Lower lobe of right lung (tissue), 2 donors: ENCODE measurements at places on chromosomes 2 and 18.

DNA sequence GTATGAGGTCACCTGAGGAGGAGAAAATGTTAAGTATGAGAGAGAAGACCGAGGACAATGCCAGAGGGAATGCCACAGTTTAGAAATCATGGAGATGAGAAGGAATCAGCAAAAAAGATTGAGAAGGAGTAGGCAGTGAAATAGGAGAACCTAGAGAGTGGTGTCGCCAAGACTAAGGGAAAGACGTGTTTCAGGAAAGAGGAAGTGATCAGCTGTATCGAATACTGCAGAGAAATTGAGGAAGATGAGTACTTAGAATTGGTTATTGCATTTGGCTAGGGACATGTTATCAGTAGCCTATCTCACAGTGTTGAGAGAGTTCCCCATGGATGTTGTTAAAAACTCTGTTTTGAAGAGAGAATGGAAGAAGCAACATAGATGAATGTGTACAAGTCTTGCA, 112.3 kb downstream of the GALNT1 start:
- H3K4me3 ChIP-seq, result no peak overlapping the region
- no peaks in the 10 kb centered on the region for H3K4me1 ChIP-seq
- peaks cover 41% of the 10 kb centered on the region for H3K36me3 ChIP-seq
- DNase-seq, result no peak
- no peak overlapping the region for H3K27ac ChIP-seq
- H3K27me3 ChIP-seq, result no peaks in the 10 kb centered on the region

GRCh38 chr2:42421157-42421485, 60.1 kb upstream of the COX7A2L start:
- H3K27me3 ChIP-seq, result no peaks in the 10 kb centered on the region
- no peaks in the 10 kb centered on the region for H3K36me3 ChIP-seq
- no peaks in the 10 kb centered on the region for H3K4me1 ChIP-seq

DNA sequence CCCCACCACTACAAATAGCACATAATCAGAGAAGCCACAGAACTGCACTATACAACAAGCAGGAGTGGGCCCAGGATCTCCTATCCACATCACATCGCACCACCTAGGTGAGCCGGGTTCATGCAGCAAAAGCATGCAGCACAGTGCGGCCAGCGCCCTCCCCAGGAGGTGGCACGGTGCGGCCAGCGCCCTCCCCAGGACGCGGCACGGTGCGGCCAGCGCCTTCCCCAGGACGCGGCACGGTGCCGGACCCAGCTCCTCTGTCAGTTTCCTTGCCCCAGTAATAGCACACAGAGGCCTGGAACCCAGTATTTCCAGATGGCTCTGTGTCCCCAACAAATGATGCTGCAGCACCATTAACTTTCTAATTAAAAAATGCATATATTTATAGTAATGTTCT, 114.1 kb downstream of the EIPR1 start:
- H3K4me3 ChIP-seq, result no peak overlapping the region
- H3K4me1 ChIP-seq, result no peaks in the 10 kb centered on the region
- DNase-seq, result no peak
- H3K27ac ChIP-seq, result no peak overlapping the region
- no peaks in the 10 kb centered on the region for H3K27me3 ChIP-seq

DNA sequence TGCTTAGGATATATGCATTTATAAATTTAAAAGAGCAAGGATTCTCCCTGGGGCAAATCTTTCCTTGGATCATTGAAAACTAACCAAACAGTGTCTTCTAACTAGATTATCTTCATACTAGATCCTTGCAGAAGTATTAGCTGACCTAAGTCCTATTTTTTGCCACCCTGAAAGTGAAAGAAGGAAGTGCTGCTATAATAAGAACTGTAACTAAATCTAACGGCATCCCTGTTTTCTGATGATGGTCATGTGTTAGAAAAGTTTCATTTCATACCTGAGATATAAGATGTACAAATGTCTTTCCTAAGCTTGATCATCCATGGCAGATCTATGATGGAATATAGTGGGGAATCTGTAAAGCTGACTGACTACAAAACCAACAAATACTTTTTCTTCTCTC, 102.7 kb downstream of the MAP2 start:
- H3K4me1 ChIP-seq, result peaks cover 21% of the 10 kb centered on the region
- H3K36me3 ChIP-seq, result no peaks in the 10 kb centered on the region
- H3K27me3 ChIP-seq, result no peaks in the 10 kb centered on the region

GRCh38 chr18:62935994-62936393, 220.7 kb downstream of the PHLPP1 start:
- DNase-seq, result no peak
- H3K27ac ChIP-seq, result no peak overlapping the region
- H3K36me3 ChIP-seq, result no peaks in the 10 kb centered on the region
- H3K4me3 ChIP-seq, result no peak overlapping the region

- no peak overlapping the region for H3K27ac ChIP-seq
- H3K4me1 ChIP-seq, result no peaks in the 10 kb centered on the region
- no peaks in the 10 kb centered on the region for H3K27me3 ChIP-seq
- DNase-seq, result no peak
- no peak overlapping the region for H3K4me3 ChIP-seq
Observed at GRCh38 chr18:31217038-31217849, 54.6 kb upstream of the DSC1 start.

GRCh38 chr2:194104687-194105086, 1552.3 kb upstream of the SLC39A10 start:
- H3K4me1 ChIP-seq, result no peaks in the 10 kb centered on the region
- no peaks in the 10 kb centered on the region for H3K27me3 ChIP-seq
- no peak for DNase-seq
- no peak overlapping the region for H3K27ac ChIP-seq
- no peak overlapping the region for H3K4me3 ChIP-seq
- no peaks in the 10 kb centered on the region for H3K36me3 ChIP-seq

DNA sequence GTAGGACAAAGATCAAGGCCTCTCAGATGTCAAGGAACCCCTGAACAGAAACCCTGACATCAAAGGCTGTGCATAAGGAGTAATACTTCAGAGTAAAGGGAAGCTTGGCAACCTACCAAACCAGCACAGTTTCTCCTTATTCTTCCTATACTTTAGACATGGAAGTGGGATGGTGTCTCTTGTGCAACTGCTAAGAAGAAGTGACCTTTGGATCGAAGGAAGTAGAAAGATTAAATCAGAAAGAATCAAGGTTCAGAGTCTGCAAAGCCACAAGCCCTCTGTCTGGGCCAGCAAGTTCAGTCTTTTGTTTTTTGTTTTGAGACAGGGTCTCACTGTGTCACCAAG, 66.2 kb upstream of the SLC39A10 start:
- H3K27ac ChIP-seq, result no peak overlapping the region
- H3K36me3 ChIP-seq, result no peaks in the 10 kb centered on the region
- H3K27me3 ChIP-seq, result no peaks in the 10 kb centered on the region
- H3K4me1 ChIP-seq, result peaks cover 19% of the 10 kb centered on the region
- no peak overlapping the region for H3K4me3 ChIP-seq

DNA sequence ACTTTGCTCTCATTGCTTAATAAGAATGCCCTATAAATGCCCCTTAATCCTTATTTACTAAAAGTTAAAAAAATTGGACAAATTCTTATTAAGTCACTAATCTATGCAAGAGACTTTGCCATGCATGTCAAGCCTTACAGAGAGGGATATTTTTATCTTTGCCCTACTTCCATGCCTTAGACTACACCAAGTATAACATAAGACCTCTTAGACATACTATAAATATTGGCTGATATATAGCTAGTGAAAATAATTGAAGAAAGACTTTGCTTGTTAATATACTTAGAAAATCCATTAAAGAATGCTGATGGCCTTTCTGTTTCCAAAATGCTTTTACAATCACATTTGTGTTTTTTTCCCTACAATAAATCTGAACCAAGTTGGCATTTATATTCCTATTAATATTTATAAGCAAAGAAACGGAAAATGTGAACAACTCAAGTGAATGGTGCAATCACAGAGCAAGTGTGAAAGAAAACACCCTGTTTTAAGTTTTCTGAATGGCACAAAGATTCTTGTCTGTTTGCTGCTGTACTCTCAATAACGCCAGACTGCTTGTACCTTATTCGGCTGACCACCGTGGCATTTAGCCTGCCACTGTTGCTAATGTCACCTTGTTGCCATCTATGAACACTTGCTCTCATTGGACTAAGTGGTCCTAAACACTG, 105.0 kb downstream of the MC4R start:
- H3K4me1 ChIP-seq, result no peaks in the 10 kb centered on the region
- DNase-seq, result no peak
- no peaks in the 10 kb centered on the region for H3K36me3 ChIP-seq
- no peak overlapping the region for H3K4me3 ChIP-seq
- no peak overlapping the region for H3K27ac ChIP-seq

- H3K27me3 ChIP-seq, result no peaks in the 10 kb centered on the region
- H3K36me3 ChIP-seq, result no peaks in the 10 kb centered on the region
Observed at GRCh38 chr2:230925879-230926765, 1.1 kb upstream of the GPR55 start.

- DNase-seq, result no peak
- no peaks in the 10 kb centered on the region for H3K27me3 ChIP-seq
- H3K36me3 ChIP-seq, result no peaks in the 10 kb centered on the region
- no peak overlapping the region for H3K4me3 ChIP-seq
- no peak overlapping the region for H3K27ac ChIP-seq
Observed at GRCh38 chr2:207321514-207321913, 155.8 kb upstream of the KLF7 start.

DNA sequence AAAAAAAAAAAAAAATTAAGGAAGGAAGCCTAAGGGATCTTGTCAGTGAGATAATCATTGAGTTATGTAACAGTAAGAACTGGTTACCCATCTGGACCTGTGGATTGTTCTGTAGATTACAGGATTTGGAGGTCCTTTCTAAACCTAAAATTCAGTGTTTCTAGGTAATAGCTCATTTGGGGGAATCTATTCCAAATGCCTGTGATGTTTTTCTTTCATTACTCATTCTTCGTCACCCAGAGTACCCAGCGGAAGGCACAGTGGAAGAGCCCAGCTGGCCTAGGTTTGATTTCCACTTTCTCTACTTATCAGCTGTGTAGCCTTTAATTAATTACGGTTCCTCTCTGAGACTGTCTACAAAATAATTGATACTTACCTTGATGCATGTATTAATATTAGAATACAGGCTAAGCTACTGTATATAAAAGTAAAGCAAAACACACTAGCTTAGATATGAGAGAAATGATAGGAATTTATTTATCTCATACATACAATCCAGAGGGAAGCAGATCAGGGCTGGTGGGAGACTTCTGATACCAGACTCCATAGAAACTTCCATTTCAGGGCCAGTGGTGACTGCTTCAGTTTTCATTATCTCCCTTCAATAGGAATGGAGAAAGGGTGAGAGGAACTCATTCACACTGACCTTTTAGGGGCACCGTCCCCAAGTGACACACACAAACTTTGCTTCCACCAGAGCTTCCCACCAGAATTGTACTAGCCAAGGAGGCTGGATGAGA, 115.8 kb upstream of the NOSTRIN start:
- H3K4me3 ChIP-seq, result no peak overlapping the region
- H3K4me1 ChIP-seq, result no peaks in the 10 kb centered on the region
- no peak overlapping the region for H3K27ac ChIP-seq
- no peaks in the 10 kb centered on the region for H3K27me3 ChIP-seq
- no peak for DNase-seq

GRCh38 chr2:16726147-16726546, 60.5 kb upstream of the CYRIA start:
- H3K27ac ChIP-seq, result no peak overlapping the region
- no peak overlapping the region for H3K4me3 ChIP-seq
- no peaks in the 10 kb centered on the region for H3K4me1 ChIP-seq

GRCh38 chr18:24000613-24001490, 13.7 kb upstream of the TTC39C start:
- DNase-seq, result no peak
- no peak overlapping the region for H3K27ac ChIP-seq
- no peak overlapping the region for H3K4me3 ChIP-seq
- peaks cover 8% of the 10 kb centered on the region for H3K4me1 ChIP-seq

GRCh38 chr18:75010689-75011088, 198.2 kb downstream of the PTGR3 start:
- DNase-seq, result no peak
- no peaks in the 10 kb centered on the region for H3K4me1 ChIP-seq
- H3K36me3 ChIP-seq, result no peaks in the 10 kb centered on the region
- no peak overlapping the region for H3K4me3 ChIP-seq
- no peaks in the 10 kb centered on the region for H3K27me3 ChIP-seq

DNA sequence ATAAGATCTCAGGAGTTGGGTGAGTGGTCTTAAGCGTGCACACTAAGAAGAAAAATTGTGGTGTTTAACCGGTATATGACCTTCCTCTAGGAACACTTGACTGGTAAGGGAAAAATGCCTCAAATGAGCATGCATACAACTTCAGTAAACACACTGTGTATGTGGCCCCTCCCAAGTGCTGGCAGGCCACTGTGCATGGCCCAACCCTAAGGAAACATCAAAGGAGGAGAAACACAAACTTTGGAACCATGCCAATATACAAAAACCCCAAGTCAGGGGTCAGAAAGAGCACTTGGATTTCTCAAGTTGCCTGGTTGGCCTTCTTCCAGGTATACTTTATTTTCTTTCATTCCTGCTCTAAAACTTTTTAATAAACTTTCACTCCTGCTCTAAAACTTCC, 308.9 kb upstream of the LRRTM4 start:
- no peaks in the 10 kb centered on the region for H3K27me3 ChIP-seq
- no peak for DNase-seq
- no peaks in the 10 kb centered on the region for H3K36me3 ChIP-seq
- H3K27ac ChIP-seq, result no peak overlapping the region
- H3K4me1 ChIP-seq, result no peaks in the 10 kb centered on the region

GRCh38 chr2:32562906-32563305, 64.9 kb upstream of the TTC27 start:
- H3K36me3 ChIP-seq, result peaks cover 9% of the 10 kb centered on the region
- H3K27ac ChIP-seq, result no peak overlapping the region
- H3K4me3 ChIP-seq, result no peak overlapping the region

GRCh38 chr2:12718015-12718671, 1.4 kb downstream of the TRIB2 start:
- DNase-seq, result no peak
- peak overlapping the region; percentile 88 for H3K4me3 ChIP-seq
- peaks cover under 1% of the 10 kb centered on the region for H3K36me3 ChIP-seq
- H3K27ac ChIP-seq, result peak overlapping the region; percentile 95

- DNase-seq, result no peak
- no peaks in the 10 kb centered on the region for H3K4me1 ChIP-seq
- no peaks in the 10 kb centered on the region for H3K36me3 ChIP-seq
- H3K27me3 ChIP-seq, result no peaks in the 10 kb centered on the region
Observed at GRCh38 chr2:229748950-229749349, 34.6 kb upstream of the DNER start.

DNA sequence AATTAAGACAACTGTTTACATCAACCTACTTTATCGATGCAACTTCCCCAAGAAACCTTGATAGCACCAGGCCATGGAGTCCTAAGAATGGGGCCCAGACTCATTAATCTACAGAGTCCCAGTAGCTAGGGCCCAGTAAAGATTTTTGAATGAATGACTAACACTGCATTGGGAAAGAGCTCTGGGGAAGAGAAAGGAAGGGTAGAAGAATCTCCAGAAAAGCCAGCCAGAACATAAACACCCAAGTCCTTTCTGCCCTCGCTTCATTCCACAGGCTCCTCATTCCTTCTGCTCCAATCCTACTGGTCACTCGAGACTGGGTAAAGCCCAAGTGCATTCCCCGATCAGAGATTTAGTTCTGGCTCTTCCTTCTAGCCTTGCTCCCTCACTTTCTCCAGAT, 44.3 kb downstream of the CYRIA start:
- peak overlapping the region; percentile 64 for H3K27ac ChIP-seq
- peaks cover 37% of the 10 kb centered on the region for H3K36me3 ChIP-seq
- no peak for DNase-seq
- peaks cover 72% of the 10 kb centered on the region for H3K4me1 ChIP-seq
- no peak overlapping the region for H3K4me3 ChIP-seq
- no peaks in the 10 kb centered on the region for H3K27me3 ChIP-seq
